ENCODE measurements at places on chromosomes 13 and 19.
A peak's percentile ranks its signal among the peaks of the same experiment; 100 is the strongest.

DNA sequence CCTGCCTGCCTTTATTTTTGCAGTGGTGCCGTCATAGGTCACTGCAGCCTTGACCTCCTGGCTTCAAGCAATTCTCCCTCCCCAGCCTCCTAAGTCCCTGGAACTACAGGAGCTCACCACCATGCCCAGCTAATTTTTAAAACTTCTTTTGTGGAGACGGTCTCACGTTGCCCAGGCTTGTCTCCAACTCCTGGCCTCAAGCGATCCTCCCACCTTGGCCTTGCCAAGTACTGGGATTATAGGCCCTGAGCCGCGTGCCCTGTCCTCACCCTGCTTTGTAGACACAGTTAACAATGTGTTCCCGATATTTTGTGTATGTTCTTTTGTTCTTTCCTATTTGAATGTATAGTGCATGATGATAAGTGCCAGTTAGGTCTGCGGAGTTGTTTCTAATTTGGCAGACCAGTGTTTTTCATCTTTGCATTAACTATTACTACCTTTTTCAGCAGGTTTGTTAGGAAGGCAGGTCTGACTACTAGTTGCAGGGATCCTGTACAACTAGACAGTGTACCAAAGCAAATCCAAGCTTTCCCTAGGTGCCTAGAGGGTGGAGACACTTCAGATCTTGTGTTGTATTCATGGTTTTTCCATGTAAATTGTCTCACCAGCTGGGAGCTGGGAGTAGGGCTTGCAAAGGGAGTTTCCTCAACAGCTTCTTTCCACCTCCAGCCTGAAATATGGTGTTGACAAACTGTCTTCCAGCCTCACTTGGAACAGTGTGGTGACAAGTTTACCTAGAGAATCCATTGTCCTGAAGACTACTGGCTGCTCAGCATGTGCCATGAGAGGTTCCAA, 9.5 kb upstream of the WTIP start:
- DNase-seq, result no peak

GRCh38 chr13:52725302-52725701, 14.3 kb downstream of the CNMD start:
- no peak for DNase-seq

DNA sequence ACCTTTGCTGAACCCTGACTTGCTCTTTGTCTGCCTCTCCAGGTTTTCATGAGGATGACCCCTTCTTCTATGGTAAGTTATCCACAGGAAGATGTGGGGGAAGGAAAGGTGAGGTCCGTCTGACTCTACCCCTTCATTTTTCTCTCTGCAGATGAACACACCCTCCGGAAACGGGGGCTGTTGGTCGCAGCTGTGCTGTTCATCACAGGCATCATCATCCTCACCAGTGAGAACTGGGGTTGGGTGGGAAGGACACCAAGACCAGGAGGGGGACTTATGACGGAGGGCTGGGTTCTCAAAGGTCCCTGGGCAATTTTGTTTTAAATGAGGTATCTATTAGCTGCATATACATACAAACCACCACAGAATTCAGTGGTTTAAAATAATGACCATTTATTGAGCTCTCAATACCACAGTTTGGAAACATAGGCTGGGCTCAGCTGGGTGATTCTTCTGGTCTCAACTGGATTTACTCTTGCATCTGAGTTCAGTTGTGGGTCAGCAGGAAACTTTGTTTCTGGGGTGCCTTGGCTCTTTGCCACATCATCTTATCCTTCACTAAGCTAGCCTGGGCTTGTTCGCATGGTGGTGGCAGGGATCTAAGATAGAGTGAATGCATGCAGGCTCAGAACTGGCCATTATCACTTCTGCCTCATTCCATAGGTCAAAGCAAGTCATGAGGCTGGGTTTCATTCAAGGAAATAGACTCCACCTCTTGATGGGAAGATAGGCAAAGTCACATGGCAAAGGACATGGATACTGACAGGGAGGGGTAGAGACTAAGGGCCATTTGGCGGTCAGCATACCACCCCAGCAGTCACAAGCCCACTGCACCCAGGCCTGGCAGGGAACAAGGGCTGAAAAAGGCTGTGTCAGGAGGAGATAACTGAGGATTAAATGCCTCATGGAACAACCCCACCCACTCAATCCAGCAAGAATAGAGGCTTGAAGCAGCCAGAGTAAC, 11.8 kb downstream of the FXYD5 start:
- no peak for DNase-seq

DNA sequence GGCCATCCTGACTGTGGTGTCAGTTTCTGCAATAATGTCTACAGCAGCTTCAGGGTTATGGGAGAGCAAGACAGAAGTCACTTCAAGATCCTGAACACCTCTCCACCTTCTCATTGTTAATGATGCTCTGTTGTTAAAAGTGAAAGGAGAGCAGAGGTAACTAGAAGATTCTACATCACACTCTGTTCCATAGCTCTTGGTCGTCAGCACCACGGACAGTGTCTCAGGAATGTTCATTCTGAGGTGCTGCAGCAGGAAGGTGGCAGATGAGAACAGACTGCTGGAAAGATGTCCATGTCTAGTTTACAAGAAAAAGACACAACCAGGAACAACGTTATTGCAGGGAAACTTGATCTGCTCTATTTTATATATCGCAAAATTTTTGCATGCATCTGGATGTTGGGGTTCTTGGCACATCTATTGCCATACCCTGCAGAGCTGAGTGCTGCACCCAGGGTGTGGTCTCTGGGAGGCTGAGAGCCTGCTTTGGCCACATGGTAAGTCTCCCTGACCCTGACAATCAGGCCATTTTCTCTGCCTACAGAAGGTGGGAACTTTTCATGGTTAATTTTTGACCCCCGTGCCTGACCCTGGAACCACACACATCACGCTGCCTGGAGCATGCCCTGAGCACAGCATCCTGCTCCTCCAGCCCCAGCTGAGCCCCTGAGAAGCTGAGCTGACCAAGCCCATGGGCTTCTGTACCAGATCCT, 12.7 kb downstream of the CEACAM21 start:
- peak; percentile 15 for DNase-seq

DNA sequence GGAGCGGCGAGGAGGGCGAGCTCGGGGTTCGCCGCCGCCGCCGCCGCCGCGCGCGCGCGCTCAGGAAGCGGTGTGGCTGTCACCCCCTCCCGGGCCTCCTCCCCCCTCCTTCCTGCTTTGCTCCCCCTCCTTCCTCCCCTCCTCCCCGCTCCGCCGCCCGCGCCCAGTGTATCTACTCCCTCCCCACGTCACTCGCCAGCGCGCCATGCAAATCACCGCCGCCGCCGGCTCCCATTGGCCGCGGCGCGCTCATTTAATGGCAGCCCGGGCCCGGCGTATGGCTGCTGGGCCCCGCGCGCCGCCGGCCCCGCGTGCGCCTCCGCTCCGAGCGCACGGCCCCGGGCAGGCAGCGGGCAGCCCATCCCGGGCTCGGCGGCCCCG, 335 bp upstream of the SOX1 start:
- peak; percentile 82 for DNase-seq

GRCh38 chr13:35531526-35531925, 55.0 kb upstream of the MAB21L1 start:
- no peak for DNase-seq

- no peak for DNase-seq
Measured at GRCh38 chr13:109451726-109452125, 334.7 kb downstream of the IRS2 start.

GRCh38 chr19:6057651-6058517, 52.4 kb downstream of the RFX2 start:
- no peak for DNase-seq

- no peak for DNase-seq
Measured at GRCh38 chr19:47239152-47239551, 8.2 kb upstream of the BBC3 start.

- DNase-seq, result peak; percentile 50
Measured at GRCh38 chr19:46616631-46617322, 8.1 kb downstream of the PTGIR start.

GRCh38 chr13:30569901-30570576, 47.7 kb upstream of the USPL1 start:
- DNase-seq, result no peak

DNA sequence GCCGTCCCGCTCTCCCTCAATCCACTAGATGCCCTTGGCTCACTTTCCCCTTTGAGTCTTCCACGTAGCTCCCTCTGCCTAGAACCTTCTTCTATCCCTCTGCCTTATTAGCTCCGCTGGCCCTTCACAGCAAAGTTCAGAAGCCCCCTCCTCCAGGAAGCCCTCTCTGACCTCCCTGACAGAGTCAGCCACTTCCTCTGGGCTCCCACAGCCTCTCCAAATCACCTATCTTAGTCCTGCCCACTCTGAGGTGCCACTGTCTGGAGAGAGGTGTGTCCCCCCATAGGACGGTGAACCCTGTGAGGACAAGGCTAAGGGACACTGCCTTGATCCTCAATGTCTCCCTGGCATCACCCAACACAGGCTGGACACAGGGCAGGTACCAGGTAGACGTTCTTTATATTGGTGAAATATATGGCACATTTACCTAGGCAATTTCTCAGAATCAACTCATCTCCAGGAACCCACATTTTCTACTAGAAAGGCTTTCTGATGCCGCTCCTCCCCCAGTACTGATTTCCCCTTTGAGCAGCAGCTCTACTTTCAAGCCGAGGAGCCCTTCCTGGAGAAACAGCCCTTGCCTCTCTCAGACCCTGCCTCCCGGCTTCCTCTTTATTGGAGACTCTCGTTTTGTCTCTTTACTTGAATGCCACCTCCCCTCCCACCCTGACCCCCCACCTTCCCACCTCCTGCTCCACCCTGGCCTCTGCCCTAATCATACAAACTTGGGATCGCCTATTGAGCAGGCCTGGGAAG, 3.4 kb upstream of the TGFB1 start:
- no peak for DNase-seq

DNA sequence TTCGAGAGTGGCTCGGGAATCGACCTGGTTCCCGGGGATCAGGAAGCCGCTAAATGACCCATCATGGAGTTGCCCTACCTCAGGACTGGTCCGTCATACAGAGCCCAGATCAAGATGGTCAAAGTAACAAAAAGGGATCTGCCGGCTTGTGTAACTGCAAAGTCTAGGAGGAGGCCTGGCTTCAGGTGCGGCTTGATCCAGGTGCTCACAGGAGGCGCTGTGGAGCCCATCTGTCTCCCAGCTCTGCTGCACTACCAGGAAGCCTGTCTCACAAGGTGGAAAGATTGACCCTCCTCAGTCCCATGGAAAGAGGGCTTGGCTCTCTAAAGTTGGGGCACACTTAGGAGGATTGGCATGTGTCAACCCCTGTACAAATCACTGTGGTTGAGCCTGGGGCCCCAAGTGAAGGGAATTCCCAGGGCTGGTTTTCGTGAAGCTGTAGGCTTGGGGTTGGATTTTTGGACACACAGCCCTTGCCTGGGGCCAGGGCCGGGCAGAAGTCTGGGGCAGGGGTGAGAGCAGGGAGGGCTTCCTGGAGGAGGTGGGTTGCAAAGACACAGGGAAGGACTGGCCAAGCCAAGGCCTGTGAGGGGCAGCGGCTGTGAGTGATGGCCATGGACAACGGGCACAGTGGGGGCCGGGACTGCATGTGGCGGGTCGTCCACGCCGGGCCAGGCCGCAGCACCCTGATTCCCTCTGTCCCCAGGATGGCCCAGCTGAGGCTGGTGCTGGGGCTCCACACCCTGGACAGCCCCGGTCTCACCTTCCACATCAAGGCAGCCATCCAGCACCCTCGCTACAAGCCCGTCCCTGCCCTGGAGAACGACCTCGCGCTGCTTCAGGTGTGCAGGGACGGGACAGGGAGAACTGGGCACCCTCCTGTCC, 4.2 kb downstream of the GZMM start:
- DNase-seq, result no peak

DNA sequence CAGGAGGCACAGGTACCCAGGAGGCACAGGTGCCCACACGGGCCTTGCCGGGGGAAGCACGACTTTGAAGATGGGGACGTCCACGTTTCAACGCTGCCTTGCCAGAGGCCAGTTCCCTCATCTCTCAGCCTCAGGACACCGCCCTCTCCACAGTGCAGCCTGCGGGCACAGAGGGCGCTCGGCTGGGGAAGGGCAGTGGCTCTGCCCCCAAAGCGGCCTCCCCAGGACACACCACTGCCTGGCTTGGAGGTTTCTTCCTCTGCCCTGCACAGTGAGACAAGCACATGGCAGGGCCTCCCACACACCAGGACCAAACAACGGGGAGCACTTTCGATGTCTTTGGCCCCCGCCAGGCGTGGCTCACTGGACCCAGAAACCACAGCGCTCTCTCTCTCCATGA, 73.0 kb downstream of the RASA3 start:
- DNase-seq, result no peak

DNA sequence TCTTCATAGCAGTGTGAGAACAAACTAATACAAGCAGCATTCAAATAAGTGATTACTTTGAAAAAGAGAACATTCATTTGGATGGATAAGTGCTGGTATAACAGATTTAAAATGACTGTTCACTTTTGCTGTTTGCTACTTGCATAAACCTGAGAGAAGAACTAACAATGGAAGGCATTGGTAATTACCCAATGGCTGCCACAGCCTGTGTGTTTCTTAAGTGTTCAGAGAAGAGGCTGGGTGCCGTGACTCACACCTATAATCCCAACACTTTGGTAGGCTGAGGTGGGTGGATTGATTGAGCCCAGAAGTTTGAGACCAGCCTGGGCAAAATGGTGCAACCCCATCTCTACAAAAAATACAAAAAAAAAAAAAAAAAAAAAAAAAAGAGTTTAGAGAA, 4.9 kb upstream of the TEX26 start:
- DNase-seq, result no peak

- DNase-seq, result peak; percentile 27
Measured at GRCh38 chr13:71867131-71867814, at the start of gene DACH1. DACH1 (minus strand) TSS chr13:71867204.

- DNase-seq, result no peak
Measured at GRCh38 chr13:38844581-38844980, 146.1 kb downstream of the STOML3 start.

- peak; percentile 95 for DNase-seq
Measured at GRCh38 chr13:114148521-114148855, 16.1 kb upstream of the RASA3 start.

GRCh38 chr19:48967346-48968178, 2.5 kb downstream of the FTL start:
- DNase-seq, result no peak
